ENCODE measurements at places on chromosomes 1 and 21. TPM values are rescaled to one million over a fixed set of nuclear protein-coding genes. Genes with fewer than 3 reads are reported as not detected.

DNA sequence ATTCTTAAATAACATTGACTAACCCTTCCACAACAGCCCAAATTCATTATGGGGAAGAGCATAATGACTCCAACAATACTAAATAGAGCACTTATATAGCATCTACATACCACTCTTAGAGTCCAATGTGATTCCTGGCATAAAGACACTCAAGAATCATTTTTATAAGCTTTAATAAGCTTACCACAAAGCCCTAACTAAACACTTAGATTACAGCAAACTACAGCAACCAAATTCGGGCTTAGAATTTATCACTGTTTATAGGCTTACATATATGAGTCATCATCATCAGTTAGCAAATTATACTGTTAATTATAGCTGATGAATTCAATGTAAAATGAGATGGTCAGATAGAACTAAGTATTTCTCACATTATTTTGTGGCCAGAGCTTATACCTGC lies 7.3 kb downstream of the SCYL3 start:
- no peak for DNase-seq

- DNase-seq = no peak
Measured at GRCh38 chr1:5481889-5482288, 510.3 kb downstream of the NPHP4 start.

- DNase-seq = no peak
Measured at GRCh38 chr1:235888119-235888643, 21.5 kb upstream of the LYST start.

- no peak for DNase-seq
Measured at GRCh38 chr1:97797403-97798183, 123.2 kb downstream of the DPYD start.

GRCh38 chr1:111669268-111669667 lies 49.7 kb downstream of the RAP1A start:
- no peak for DNase-seq

- no peak for DNase-seq
Measured at GRCh38 chr1:3691421-3692204, 39.3 kb downstream of the TP73 start.

DNA sequence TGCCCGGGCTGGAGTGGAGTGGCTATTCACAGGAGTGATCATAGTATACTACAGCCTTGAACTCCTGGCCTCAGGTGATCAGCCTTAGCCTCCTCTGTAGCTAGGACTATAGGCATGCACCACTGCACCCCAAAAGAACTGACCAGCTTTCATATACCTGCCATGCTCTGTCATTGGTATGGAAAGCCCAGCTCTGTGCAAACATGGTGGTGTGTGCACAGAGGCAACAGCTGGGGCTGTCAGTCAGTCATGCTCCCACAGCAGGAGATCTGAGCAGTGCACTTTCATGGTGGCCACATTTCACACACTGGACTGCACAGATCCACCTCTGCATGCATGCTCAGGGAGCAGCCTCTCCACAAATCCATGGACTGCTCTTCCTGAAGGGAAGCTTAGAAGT lies 8.8 kb upstream of the JAK1 start:
- DNase-seq = no peak

GRCh38 chr1:170200621-170201397 lies 55.0 kb downstream of the NTMT2 start:
- DNase-seq = no peak

GRCh38 chr1:111201275-111202090 lies 1.0 kb upstream of the DENND2D start:
- no peak for DNase-seq

GRCh38 chr1:183926983-183927382 lies 110.5 kb downstream of the COLGALT2 start:
- no peak for DNase-seq

GRCh38 chr1:184513966-184514365 lies 127.1 kb downstream of the C1orf21 start:
- DNase-seq = no peak

DNA sequence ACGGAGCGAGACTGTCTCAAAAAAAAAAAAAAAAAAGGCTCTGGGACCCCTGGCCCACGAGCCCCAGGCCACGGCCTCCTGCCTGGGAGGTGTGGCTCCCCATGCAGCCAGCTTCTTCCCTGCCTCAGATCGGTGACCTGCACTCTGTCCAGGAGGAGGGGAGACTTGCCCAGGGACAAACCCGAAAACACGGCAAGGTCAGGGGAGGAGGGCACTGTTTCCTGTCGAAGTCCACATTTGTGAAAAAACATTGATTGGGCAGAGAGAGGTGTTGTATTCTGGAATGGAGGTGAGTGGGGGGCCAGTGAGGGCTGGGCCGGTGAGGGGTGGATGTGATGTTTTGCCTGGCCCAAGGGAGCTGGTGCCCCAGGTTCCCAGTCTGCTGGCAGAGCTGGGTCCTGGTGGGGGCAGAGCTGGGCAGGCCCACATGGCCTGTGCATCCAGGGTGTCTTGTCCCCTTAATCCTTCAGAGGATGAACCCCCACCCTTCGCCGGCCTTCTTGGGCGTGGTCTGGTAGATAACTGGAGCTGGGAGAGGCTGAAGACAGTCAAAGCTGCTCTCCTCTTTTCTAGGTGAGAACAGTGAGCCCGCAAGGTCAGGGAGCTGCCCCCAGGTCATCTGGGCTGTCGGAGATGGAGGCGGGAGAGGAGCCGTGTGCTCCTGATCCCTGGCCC lies 12.4 kb upstream of the FAAP20 start:
- no peak for DNase-seq

Gene FLG2
- total RNA-seq = not detected

Gene ARHGAP29
- 27.5 TPM for total RNA-seq

Gene CHIA
- total RNA-seq = not detected

Gene DIRAS3
- 23.7 TPM for total RNA-seq

Gene KCNQ4
- total RNA-seq = 2.8 TPM

Gene RGS13
- total RNA-seq = not detected

Gene THEM5
- not detected for total RNA-seq

Gene LDLRAD2
- not detected for total RNA-seq

Gene ZSCAN20
- total RNA-seq = 4.7 TPM

Gene CCDC24
- 0.89 TPM for total RNA-seq

Gene SLAMF6
- 0.46 TPM for total RNA-seq

Data from Right ventricle myocardium inferior (tissue), 1 donor.